Activated gamma-delta T cell (primary cell): ENCODE measurements at places on chromosomes 6 and 20.

DNA sequence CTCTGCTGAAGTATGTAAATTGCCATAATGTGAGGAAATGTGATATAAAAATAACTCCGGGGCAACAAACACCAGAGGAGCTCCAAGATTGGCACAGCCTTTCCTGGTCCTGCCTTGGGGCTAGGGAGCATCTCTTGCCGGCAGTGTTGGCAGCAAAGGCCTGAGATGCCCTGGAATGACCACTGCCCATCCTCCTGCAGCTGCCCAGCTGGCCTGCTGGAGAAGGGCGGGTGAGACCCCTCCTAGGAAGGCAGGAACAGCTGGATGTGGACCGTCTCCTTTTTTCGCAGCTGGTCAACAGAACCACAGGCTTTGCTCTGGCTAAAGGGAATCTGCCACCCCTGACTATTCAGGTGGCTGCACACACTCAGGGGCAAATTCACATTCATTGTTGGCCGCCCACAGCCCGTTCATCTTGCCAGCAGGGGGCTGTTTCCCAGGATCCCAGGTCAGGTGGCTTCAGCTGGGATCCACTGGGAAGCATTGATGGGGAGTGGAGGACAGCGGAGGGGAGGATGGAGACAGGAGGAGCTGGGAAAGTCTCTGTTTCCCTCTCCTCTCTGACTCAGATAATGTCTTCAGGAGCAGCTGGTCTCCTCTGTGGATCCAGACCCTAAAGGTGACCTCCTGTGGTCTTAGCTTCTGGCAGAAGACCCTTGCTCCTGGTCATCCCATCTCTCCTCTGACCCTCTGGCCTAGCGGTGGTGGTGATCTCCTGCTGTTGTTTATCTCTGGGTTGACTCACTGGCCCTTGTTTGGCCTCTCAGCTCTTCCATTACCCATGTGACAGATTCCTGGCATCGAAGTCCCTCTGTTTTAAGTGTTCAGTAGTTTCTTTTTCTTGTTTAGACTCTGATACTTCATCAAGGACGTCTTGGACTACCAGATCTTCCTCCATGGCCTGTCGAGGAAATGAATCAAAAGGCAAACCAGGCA is 336.7 kb downstream of the DHX35 start:
- DNase-seq: no peak

DNA sequence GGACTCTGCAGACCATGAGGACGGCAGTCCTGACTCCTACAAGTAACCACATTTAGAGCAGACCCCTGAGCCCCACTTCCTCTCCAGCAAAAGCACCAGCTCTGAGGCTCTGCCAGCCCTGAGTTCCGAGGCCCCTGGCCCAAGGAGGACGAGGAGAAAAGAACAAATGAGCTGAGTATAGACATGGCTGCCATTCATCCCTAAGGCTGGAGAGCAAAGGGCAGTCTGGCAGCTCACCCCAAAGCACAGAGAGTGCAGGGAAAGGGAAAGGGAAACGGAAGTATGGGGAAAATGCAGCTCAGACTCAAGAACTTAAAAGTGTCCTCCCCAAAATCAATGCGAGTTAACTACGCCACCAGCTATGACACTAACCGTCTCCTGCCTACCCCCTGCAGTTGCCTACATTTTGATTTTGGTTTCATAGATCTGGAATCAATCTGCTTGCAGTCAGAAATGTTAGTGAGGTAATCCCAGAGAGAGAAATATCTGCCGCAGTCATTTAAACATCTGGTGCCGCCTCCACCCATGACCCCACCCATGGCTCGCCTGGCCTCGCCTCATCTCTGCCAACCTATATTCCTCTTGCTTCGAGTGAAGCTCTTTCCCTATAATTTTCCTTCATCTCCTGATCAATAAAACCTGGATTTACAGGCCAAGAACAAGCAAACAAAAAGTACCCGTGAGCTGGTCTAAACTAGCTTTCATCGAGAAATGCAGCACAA is 49.6 kb upstream of the AFDN start:
- no peak for DNase-seq

DNA sequence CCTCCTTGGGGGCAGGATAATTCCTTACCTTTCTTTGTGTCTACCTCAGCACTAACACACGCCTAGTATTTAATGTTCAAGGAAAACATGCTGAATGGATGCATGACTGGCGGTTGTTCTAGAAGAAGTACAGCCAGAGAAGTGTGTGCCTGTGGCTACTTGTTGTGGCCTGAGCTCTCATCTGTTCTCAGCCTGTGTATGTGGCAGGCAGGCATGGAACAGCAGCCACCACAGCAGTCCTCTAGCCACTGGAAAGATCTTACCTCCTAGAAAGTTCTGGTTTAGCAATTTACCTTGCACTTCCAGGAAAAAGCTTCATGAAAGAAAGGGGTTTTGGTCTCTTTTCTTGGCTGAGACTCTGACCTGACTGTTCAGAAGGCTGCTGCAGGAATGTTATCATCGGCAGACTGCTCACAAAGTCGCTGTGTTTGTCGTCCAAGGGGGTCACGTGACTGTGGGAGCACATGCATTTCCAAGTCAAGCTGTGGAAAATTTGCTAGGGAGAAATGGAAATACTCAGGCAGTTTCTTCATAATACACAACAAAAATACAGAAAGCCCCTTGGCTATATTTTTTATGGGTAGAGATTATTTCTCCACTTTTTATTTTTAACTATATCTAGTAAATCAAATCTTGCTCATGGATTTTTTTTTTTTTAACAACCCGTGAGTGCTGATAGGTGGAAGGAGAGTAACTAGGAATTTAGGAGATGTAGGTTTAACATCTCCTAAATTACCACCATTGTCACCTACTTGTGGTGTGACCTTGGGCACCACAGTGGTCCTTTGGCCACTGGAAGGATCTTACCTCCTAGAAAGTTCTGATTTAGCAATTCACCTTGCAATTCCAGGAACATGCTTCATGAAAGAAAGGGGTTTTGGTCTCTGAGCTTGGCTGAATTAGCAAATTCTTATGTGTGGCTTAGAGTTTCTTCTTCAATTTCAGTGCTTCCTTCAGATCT is 110.8 kb upstream of the GPR6 start:
- DNase-seq: no peak

- no peak for DNase-seq
Measured at GRCh38 chr20:19110881-19111460, 101.5 kb upstream of the SLC24A3 start.

DNA sequence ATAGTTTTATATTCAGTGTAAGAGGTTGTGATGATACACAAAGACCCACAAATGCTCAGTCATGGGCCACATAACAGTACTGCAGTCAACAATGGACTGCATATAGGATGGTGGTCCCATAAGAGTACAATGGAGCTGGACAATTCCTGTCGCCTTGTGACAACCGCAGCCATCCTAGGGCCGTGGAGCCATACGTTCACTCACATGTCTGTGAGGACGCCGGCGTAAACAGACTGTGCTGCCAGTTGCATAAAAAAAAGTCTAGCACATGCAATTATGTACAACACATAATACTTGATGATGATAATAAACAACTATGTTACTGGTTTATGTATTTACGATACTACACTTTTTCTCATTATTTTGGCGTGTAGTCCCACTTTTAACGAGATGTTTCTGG is 30.9 kb downstream of the BFSP1 start:
- DNase-seq: no peak

DNA sequence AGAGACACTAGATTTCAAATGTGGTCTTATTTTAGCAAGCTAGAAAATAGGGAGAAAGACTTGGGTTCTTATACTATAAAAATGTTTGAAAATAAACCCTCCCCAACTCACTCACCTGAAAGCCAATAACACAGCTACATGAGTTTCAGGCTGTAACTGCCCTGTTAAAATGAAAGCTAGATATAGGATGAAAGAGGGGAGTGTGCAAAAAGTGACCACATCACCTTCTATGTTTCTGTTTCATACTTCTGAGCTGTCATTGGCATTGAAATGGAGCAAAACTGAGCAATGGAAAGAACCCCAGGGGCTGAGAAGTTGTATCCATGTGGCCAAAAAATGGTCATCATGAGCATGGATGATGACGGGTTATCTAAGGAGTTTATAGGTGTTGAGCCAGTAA is 148.1 kb upstream of the TENT5A start:
- no peak for DNase-seq

- DNase-seq: no peak
Measured at GRCh38 chr6:85323435-85324040, 126.3 kb upstream of the NT5E start.

GRCh38 chr20:18728165-18728869 is 85.3 kb upstream of the SCP2D1 start:
- DNase-seq: no peak
